Hindlimb muscle (tissue), 1 donor: ENCODE measurements at places on chromosomes 5 and 9.
A peak's percentile ranks its signal among the peaks of the same experiment; 100 is the strongest.

GRCh38 chr5:175508896-175509295 is 30.5 kb downstream of the SFXN1 start:
- no peak for DNase-seq

GRCh38 chr5:33179301-33179700 is 261.5 kb upstream of the TARS1 start:
- no peak for DNase-seq

GRCh38 chr9:128846680-128847030 is 17.1 kb upstream of the SPOUT1 start:
- no peak for DNase-seq

DNA sequence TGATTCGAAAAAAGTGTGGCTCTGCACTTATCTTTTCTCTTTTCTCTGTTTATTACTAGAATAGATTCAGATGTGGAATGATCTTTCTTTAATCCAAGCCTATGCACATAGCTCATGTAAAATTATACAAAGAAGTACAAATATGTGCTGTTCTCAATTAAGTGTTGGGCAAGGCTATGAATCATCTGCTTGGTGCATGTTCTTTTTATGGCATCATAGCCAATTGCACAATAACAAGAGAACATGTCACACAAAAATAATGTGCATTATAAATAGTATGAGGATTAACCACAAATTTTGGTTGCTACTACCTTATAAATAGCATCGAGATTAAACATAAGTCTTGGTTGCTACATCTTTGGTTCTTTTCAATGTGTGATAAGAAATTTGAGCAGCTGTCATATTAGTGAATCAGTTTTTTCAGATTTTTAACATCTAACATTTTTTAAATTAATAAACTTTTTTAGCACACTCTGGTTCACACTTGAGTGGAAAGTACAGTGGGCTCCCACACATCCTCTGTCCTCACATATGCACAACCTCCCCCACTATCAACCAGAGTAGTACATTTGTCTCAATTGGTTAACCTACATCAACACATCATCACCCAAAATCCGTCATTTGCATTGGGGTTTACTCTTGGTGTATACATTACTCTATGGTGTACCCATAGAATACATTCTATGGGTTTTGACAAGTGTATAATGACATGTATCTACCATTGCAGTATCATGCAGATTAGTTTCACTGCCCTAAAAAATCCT is 6.8 kb upstream of the RECK start:
- no peak for DNase-seq

- DNase-seq: no peak
Measured at GRCh38 chr9:18061856-18062255, 412.1 kb upstream of the ADAMTSL1 start.

DNA sequence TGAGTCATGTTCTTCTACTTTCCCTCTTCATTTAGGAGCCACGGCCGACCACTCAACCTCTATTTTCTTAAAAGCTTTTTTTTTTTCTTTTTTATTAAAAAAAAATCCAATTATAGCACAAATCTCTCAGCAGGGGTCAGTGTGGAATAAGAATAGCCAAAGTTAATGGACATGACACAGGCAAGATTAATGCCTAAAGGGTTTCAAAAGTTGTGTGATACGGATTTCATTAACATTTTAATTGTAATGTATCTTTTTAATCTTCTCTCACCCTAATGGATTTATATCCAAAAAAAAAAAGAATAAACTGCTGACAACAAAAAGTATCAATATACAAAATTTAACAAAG is 5.4 kb downstream of the NACC2 start:
- no peak for DNase-seq

DNA sequence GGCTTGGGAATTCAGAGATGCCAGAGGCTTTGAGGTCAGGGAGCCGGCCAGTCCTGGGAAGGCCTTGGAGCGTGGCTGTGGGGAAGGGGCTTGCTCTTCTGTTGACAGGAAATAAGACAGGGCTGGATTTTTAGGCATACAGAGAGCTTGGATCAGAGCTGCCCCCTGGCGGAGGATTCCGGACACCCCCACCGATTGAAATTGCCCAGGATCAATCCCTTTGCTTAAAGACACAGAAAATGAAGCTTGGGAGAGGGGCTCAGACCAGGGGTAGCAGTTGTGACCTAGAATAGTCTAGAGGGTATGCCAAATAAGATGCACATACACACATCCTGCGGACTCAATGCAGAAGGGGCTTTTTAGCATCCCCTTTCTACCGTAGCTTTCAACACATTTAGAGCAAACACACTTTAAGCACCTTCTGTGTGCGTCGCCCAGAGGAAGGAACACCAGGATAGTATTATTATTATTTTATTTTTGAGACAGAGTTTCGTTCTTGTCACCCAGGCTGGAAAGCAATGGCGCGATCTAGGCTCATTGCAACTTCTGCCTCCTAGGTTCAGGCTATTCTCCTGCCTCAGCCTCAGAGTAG is 1.7 kb upstream of the NTMT1 start:
- DNase-seq: no peak

DNA sequence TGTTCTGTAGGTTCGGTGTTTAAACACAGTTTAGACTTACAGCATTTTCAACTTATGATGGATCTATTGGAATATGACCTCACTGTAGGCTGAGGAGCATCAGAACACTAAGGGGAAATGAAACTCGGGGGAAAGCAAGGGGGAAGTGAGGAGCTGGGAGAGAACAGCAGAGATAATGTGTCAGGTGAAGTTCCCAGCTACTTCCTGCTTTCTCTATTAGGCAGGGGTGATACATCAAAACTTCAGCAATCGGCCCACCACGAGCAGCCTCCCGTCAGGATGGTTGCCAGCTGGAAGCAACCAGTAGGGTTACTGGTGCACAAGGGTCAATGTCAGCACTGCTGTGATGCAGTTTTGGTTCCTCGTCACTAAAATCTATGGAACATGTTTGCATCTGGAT is 34.3 kb downstream of the FAT2 start:
- DNase-seq: no peak

DNA sequence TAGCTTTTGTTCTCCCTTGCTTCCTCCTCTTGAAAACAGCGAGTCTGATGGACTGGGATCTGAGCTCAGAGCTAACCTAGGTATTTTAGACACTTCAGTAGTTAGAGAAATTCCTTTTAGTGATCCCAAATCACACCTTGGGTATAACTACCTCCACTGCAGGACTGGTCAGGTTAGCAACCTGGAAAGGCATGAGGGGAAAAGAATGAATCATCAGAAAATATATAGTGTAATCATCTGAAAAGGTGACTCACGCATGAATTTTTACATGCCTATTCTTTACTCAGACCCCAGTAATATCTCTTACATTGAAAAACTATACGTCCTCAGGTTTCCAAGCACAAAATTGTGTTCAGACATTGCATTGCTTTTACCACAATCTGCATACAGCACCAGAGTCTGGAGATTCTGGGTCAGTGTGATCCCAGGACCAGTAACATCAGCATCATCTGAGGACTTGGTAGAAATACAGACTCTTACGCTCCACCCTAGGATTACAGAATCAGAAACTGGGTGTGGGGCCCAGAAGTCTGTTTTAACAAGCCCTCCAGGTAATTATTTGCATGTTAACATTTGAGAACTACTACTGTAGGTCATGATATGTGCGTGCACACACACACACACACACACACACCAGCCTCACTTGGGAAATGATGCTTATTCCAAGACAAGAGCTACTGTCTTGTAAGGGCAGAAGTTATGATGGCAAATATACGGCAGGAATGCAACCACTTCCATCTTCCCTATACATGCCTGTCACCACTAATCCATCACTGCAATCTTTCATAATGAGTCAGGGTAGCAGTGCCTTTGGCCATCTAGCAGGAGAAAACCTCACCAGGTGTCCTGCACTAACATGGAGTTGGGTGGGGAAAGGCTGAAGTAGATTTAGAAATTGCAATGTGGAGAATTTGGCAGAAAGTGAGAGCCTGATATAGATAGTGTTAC is 271.6 kb upstream of the MAP3K1 start:
- DNase-seq: no peak

DNA sequence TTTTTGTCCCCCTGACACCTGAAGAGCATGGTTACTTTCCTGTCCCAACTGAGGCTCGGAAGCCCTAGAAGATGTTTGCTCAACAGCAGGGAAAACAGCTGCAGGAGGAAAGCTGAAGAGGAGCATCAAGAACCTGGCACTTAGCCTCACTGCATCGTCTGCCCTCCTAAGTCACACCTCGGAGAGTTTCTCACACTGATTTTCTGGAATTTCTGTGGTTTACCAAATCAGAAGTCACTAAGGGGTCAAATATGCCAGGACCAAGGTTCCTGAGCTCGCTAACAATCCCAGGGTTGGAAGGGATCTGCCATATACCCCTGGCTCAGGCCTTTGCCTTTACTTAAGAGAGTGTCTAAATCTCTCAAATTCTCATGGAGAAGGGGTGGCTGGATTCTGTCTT is 5.3 kb downstream of the IL12B start:
- DNase-seq: no peak

DNA sequence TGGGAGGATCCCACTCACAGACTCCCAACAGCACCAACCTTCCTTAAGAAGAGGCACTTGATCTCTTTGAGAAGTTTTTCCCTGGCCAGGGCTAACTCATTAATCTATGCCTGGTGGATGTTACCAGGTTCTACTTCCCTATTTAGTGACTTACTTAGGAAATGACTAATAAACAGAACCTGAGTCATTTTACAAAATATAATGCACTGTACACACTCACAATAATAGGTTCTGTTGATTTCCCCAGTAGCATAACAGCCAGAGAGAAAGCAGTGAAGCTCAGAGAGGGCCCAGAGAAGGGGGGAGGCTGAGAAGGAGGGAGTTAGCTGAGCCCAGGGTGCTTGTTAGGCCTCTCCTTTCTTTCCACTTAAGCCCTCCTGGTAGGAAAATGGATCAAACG is 27.1 kb downstream of the FRMD3 start:
- DNase-seq: no peak

DNA sequence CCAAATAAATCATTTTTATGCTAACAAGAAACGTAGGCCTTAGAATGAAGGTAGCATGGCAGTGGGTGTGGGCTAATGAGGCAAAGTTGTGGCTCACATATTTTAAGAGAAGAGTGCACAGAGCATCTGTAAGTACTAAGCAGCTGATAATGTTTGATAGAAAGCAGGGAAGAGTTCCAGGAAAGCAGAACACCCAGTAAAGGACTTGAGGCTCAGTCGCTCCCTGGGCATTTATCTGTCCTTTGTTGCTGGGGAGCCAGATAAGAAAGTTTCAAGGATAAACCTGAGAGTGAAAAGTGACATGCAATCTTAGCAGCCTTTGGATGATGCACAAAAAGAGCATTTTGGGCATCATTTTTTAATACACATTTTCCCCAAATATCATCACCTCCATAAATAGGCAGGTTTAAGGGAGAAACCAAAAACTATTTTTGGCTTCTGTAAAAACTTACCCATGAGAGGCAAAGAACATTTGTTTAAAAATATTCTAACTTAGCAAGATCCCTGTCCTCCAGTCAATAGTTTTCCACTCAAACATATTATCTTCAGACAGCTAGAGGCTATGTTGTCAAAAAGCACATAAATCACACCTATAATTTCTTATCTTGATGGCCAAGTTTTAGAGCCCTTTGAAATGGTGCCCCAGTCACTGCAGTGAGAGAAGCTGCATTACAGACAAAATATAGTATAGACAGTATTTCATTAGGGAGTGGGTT is 3.4 kb downstream of the FREM1 start:
- DNase-seq: no peak

- DNase-seq: no peak
Measured at GRCh38 chr5:67606586-67606947, 410.0 kb upstream of the CD180 start.

- DNase-seq: no peak
Measured at GRCh38 chr5:143554187-143554717, 150.8 kb upstream of the NR3C1 start.

DNA sequence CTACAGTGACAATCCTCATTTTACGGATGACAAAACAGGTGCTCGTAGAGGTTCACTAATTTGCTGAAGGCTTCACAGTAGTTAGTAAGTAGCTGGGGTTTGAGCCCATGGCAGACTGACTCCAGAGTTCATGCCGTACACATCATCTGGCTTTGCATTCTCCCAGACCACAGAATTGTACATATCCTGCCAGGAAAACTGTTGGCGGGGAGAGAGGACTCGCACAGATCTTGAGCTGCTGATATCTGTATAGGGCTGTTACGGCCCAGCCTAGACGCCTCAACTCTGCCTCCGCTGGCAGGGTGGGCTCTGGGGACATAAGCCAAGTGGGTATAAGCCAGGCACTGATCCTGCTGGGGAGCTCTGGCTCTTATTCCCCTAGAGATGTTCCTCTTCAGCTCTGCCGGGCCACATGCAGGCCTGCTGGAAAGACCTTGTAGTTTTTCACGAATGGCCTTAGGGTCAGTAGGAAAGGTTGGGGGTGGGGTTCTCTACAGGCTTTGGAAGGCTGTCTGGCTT is 16.3 kb downstream of the LARP1 start:
- peak; percentile 81 for DNase-seq

- peak; percentile 80 for DNase-seq
Measured at GRCh38 chr9:100111235-100111634, 12.2 kb downstream of the INVS start.

- DNase-seq: no peak
Measured at GRCh38 chr5:143217065-143217803, 186.3 kb downstream of the NR3C1 start.

DNA sequence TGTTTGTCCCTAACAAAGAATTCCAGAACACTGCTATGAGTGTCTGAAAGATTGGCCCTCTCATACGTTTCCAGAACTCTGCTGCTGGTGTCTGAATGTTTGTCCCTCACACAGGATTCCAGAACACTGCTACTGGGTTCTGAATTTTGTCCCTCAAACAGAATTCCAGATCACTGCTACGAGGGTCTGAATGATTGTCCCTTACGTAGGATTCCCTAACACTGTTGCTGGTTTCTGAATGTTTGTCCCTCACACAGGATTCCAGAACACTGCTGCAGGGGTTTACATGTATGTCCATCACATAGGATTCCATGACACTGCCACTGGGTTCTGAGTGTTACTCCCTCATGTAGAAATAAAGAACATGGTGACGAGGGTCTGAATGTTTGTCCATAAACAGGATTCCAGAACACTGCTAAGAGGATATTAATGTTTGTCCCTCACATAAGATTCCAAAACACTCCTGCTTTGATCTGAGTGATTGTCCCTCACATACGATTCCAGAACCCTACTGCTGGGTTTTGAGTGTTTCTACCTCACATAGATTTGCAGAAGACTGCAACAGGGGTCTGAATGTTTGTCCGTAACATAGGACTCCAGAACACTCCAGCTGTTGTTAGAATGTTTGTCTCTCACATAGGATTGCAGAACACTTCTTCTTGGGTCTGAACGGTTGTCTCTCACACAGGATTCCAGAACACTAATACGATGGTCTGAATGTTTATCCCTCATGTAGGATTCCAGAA is 214.4 kb downstream of the FOXD4L6 start:
- DNase-seq: no peak
